Stimulated activated CD8-positive, alpha-beta memory T cell treated with anti-CD3 and anti-CD28 coated beads, Interleukin-7, amount 100 ng/mL, for 4 hours (primary cell): ENCODE measurements at places on chromosomes 6 and 20.

- no peak for DNase-seq
Observed at GRCh38 chr6:80886475-80886874, 780.0 kb downstream of the BCKDHB start.

- no peak for DNase-seq
Observed at GRCh38 chr6:22036275-22036674, 260.6 kb downstream of the PRL start.

GRCh38 chr20:6921717-6922386, 154.4 kb downstream of the BMP2 start:
- no peak for DNase-seq

GRCh38 chr20:51360451-51361201, 181.9 kb downstream of the NFATC2 start:
- no peak for DNase-seq

DNA sequence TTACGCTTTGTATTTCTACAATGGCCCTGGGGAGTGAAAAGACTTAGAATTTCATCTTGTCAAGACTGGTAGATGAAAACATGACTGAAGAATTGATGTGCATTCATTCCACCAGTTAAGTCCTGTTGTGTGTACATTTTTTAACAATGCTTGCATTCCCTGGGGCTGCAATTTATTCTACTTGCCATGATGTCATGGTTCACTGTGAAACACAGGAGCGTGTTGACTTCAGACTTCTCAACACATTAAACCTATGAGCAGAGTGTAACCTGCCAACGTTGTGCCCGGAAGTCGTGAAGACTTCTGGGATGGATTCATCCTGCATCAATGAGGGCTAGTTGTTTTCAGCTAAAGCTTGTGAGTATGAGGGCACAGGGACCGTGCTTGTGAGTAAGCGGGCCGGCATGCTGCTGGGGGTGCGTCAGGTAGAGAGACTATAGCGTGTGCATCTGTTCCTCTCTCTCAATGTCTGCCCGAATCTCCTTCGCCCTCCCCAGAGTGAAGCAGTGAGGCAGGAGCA, 26.3 kb upstream of the RIMS4 start:
- DNase-seq, result no peak
